ENCODE measurements at places on chromosomes 5 and 9.

GRCh38 chr5:142095651-142096330 is 12.8 kb upstream of the NDFIP1 start:
- DNase-seq: no peak

DNA sequence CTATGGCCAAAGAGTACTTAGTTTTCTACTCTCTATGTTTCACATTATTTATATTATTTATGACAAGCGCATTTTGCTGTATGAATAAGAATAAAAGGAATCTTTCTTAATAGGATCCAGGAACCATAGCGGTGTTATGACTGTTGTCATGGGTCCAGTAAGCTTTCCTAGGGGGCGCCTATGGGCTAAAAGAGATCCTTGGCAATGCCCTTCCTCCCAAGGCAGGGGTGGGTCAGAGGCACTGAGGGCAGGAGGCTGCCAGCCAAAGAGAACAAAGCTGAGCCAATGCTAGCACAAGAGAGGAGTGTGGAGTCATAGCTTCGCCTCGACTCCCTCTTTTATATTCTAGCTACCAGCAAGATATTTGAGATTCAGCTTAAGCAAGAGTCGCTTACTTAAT is 98.4 kb upstream of the GNAQ start:
- DNase-seq: no peak

- no peak for DNase-seq
Measured at GRCh38 chr5:170306381-170306831, 8.8 kb upstream of the LCP2 start.

DNA sequence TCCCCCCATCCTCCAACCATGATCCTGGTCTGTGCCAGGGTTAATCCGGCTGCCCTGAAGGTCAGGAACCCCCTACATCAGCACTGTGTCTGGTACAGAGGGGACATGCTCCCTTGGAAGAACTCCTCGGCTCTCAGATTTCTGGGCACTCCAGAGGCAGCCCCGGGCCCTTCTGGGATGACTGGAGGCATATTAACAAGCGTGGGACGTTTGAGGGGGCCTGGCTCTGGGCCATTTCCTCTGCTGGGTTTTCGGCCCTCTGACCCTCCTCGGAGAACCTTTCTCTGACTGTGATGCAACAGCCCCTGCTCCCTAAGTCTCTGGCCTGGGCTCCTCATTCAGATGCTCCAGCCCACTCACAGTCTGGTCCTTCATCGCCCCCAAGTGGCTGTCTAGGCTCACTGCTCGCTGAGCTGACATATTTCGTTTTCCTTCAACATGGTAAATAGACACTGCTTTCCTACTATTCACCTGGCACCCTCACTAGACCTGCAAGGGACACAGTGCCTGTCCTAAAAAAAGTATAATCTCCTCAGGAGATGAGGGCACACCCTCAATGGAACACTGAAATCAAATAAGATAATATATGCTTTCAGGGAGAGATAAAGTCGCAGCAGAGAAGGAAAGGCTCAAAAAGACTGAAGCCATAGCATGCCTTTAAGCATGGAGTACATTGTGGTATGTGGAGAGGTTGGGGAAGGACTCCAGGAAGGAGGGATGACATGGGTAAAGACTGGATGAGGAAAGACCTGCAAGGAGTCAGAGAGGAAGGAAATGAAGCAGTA is 404.7 kb upstream of the TRPC7 start:
- peak; percentile 36 for DNase-seq

- no peak for DNase-seq
Measured at GRCh38 chr9:136701668-136702053, 10.7 kb upstream of the DIPK1B start.

All from NCI-H524 treated with DMSO at 0.1 percent for 48 hours (cell line).